ENCODE measurements at places on chromosomes 13 and 19.
A peak's percentile ranks its signal among the peaks of the same experiment; 100 is the strongest.

DNA sequence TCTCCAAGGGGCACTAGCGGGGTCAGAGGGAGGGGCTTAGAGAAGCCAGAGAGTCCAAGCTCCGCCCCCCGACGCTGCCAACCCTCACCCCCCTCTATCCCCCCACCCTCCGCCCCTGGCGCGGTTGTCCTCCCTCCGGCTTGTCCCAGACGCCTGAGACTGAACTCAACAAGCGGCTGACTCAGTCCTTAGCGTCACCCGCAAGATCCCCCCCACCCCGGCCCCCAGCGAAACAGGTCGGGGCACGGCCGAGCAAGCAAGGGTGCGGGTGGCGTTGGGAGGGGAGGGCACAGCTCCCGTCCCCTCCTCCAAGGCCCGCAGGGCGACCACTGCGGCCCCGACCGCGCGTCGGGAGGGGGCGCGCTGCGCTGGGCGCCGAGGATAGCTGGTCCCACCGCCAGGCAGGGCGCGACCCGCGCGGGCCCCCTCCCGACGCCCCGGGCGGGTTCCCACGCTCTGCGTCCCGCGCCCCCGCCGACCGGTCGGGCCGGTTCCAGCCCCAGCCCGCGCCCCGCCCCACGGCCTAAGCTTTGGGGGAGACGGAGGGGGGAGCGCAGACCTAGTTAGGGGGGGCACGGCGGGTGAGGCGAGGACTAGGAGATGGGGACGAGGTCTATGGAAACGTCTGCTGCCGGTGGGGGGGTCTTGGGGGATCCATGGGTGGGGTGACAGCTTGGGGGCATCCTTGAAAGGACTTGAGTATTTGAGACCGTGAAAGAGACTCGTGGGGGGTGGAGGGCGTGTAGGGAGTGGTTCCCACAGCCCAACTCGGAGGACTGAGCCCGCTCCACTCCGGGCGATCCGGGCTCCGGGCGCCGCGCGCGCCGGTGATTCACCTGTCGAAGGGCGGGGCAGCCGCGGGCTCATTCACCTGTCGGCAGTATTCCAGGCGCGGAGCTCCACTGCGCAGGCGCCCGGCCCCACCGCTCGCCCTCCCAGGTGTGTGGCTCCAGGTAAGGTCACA is 5.1 kb downstream of the NOTCH3 start:
- peak; percentile 59 for DNase-seq

DNA sequence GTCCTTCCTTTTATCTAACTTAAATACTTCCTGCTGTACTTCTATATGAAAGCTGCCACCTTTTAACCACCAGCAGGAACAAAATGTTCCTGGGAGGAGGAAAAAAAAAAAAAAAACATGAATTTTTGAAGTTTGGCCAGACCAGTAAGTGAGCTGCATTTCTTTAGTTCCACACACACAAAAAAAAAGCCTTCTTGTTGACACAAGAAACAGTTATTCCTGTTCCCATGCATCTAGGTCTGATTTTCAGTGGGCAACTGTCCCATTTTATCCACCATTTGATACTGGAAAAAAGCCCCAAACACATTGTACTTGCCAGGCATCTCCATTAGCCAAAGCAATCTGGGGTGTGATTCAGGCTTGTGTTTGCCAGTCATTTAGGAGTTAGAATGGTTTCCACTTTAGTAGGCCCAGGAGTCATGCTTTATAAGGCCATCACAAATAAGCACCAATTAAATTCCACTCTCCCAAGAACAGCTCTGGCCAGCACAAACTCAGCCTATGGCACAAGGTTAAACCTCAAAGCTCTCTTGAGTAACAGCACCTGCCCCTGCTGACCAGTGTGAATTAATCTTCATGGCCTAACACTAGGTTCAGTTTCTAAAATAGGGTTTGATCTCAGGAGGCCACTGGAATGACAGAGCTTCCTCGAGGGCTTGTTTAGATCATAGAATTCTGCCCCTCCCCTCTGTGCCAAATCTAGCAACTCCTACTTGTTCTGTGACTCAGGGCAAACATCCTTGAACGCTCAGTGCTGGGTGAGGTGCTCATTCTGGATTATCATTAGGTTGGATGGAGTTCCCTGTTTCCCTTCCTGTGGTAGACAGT is 67.1 kb downstream of the NUFIP1 start:
- peak; percentile 62 for DNase-seq

GRCh38 chr13:49657241-49657641 is 28.9 kb downstream of the ARL11 start:
- DNase-seq: no peak

DNA sequence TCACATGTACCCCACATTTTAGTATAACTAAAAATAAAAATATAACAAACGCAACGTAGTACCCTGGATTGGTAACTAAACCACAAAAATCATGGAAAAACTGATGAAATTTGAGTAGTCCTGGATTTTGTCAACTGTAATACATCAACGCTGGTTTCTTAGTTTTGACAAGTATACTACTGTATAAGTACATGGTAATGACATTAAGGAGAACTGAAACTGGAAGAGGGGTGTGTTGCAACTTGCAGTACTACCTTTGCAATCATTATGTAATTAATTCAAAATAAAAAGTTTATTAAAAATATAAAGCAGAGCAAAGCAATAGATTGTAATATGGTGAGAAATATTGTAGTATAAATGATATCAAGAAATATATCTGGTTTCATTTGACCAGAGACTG is 1158.0 kb upstream of the SPRY2 start:
- DNase-seq: no peak

DNA sequence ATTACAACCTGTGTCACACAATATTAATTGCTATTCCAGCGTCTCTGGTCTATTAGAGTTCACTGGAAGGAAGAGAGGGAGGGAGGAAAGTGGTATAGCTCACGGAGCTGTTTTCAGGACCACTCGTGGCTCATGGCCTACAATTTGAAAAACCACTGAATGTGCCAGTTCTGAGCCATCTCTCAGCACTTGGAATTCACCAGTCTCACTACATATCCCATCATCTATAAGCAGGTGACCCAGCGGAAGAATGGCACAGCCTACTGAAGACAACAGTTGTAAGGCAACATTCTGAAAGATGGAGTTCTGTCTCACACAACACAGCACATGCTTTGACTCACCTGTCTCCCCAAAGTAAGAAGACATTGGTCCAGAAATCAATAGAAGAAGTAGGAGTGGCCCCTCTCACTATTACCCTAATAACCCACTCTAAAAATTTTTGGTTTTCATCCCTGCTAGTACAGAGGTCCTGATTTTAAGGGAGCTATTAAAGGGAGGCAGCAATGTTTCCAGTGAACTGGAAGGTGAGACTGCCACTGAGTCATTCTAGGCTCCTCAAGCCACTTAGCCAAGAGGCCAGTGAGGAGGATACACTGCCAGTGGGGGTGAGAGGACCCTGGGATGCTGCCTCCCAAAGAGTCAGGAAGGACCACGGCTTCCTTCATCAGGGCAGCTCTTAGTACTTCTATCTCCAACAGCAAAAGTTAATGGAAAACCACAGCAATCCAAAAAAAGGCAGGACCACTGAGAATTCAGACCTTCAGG is 50.0 kb upstream of the DOCK9 start:
- DNase-seq: no peak

DNA sequence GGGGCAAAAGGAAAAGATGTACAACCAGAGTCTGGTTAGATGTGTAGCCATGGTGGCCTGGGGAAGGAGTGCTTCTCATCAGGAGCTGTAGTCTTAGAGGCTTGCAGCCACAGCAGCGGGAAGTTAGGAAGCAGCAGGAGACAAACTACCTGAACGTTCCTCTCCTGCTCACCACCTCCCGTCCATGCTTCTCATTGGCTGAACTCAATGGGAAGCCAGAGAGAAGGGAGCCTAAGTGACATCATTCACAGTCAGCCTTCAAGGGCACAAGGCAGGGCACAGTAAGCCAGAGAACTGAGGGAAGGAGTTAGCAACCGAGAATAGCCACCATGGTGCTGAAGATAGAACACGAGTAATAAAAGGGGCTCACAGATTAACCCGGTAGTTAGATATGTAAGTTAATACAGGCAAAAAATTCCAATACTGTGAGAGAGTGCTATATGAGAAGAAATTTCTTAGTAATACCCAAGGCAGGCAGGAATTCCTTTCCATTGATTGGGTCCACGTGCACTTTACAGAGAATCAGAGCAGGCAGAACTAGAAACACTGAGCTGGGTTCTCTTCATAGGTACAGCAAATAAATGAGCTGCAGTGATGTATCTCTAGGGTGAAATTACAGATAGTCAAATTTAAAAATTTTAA is 391.5 kb upstream of the DACH1 start:
- DNase-seq: no peak

DNA sequence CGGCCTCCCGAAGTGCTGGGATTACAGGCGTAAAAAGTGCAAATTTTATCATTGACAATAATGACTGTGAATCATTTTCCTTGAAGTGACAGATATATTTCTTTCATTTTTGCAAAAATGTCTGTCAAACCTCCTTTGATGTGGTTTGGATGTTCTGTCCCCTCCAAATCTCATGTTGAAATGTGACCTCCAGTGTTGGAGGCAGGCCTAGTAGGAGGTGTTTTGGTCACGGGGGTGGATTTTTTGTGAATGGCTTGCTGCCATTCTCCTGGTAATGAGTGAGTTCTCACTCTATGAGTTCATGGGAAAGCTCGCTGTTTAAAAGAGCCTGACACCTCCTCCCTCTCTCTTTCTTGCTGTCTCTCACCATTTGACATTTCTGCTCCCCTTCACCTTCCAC is 5.5 kb upstream of the SLC1A6 start:
- no peak for DNase-seq

DNA sequence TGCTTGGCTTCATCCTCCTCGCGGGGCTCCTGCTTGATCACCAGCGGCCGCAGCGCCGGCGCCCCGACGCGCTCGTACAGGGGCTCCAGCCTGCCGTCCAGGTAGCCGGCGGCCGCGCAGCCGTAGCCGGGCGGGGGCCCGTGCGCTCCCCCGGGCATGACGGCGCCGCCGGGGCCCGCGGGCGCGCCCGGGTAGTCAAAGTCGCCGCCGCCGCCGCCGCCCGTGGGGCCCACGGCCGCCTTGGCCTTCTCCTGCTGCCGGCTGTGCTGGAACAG is 497 bp downstream of the CEBPA start:
- DNase-seq: no peak

DNA sequence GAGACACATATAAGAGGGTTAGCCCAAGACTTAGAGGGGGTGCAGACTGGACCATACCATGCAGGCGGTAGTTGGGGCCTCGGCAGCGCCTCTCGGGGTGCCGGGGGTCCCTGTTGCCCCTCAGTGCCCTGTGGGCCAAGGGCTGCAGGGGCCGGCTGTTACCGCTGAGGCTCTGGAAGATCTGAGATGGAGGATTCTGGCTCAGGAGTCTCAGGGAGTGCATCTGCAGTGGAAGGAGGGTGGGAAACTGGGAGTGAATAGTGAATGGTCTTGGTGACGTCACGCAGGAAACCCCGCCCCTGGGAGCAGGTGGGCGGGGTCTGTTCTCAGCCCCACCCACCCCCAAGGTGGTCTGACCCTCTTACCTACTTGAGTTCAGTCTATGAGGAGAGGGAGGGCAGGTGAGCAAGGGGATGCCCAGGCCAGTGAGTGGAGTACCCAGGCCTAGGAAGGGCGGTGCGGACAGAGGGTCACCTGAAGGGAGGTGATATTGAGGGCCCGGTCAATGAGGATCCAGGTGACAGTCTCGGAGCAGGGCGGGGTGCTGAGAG is 1.7 kb upstream of the DBP start:
- no peak for DNase-seq

- DNase-seq: no peak
Measured at GRCh38 chr13:31717583-31717982, 21.7 kb upstream of the RXFP2 start.

GRCh38 chr13:40622761-40623160 is 43.7 kb downstream of the FOXO1 start:
- no peak for DNase-seq

- no peak for DNase-seq
Measured at GRCh38 chr13:20161951-20162300, 1.1 kb upstream of the GJA3 start.

DNA sequence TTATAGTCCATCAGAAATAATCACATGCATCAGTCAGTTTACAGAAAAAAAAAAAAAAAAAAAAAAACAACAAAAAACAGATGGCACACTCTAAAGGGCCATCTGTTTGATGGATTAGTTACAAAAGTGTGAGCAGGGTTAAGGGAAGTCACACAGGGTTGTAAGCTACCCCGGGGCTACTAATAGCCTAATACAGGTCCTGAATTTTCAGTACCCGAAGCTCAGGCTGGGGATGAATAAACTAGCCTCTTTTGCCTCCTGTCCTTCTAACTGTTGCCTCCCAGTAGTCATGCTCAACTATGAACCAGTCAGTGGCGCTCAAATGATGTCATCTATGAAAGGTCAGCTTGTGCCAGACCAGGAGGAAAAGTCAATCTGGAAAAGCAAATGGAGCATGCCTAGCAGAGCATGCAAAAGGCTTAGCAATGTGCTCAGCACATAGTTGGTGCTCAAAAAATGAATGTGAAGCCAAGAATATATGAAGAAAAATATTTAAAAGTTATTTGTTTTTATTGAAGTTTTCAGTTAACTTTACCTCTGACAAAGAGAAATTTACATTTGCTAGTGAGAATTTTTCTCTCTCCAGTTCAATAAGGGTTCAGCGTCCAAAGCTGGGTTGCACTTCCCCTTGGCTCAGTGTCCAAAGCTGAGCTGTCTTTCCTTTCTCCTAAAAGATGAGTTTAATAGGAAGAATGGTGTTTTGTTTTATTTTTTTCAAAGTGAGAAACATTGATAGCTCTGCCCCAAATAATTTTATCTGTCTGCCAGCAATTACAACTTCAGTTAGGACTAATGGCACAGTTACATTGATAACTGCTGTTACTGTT is 30.8 kb upstream of the LRCH1 start:
- no peak for DNase-seq

DNA sequence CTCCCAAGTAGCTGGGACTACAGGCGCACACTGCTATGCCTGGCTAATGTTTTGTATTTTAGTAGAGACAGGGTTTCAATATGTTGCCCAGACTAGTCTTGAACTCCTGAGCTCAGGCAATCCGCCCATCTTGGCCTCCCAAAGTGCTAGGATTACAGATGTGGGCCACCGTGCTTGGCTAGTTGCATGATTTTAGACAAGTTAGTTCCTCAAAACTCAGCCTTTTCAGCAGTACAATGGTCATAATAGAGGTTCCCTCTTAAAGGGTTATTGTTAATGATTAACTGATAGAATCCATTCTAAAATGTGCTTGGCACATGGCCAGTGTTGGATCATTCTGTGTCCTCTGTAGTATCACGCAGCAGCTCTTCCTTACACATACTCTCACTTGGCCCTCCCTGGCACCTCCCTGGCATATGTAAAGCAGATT is 19.5 kb upstream of the IFT88 start:
- DNase-seq: no peak

DNA sequence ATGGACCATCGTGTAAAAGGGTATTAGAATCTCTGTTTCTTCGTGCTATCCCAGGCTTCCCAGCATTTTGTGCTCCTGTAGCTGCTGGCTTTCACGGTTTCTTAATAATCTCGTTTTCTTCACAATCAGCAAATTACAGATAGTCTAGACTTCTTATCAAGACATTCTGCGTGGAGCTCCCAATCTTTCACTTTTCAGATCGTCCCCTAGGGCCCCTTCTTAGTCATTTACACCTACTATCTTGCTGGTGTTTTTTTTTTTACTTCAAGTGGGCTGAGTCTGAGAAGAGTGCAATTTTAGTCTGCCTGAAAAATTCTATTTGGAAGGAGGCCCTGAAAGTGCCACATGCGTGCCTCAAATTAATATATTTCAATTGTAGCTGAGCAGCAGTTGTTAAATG is 275.1 kb downstream of the SHISA2 start:
- DNase-seq: no peak

Data from thoracic aorta (tissue), 2 donors.